Activated T-cell treated with anti-CD3 and anti-CD28 coated beads, Interleukin-2, amount 50 U/mL, for 4 hours (primary cell): ENCODE measurements at places on chromosomes 12 and 14.

DNA sequence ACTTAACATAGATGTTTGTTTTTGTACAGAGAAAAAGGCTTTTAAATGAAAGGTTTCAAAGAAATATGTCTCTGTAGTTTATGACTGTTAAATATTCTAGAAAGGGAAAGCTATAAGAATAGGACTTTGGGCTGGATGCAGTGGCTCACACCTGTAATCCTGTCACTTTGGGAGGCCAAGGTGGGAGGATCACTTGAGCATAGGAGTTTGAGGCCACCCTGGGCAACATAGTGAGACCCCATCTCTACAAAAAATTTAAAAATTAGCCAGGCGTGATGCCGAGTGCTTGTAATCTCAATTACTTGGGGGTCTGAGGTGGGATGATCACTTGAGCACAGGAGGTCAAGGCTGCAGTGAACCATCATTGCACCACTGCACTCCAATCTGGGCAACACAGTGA lies 11.4 kb downstream of the GPX2 start:
- no peak for DNase-seq

GRCh38 chr14:55577229-55577628 lies 2.8 kb upstream of the KTN1 start:
- DNase-seq = no peak

GRCh38 chr12:124921200-124922031 lies 7.0 kb upstream of the UBC start:
- peak; percentile 57 for DNase-seq

DNA sequence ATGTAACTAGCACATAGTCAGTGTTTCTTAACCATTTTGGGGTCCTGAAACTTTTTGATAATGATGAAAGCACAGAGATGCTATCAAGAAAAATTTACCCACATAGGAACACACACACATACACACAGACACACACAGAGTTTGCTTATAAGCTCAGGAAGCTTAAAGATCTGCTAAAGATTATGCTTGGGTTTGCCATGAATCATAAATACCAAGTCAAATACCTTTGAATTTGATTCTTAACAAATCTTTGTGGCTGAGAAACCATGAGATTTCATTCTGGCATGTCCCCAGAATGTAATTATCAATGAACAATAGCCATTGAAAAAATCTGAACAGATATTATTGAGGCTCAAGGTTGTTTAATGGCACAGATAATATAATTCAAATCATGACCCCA lies 89.2 kb downstream of the NTS start:
- DNase-seq = no peak

DNA sequence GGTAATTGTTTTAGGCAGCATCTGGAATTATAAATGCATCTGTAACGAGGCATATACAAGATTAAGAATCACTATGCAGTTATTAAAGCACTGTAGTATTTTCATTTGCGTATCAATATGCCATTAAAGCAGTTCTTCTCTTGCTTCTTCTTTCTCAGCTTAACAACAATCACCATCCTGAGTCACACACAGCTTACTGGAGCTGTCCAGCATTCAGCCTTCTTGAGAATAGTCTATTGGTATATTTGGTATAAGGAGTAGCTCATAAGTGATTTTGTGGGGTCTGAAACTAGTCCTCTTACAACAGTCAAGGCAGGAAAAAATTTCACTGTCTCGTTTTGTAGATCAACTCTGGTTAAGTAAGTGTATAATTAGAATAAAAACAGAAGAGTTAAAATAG lies 523.0 kb upstream of the FOXG1 start:
- no peak for DNase-seq

- DNase-seq = no peak
Observed at GRCh38 chr14:61602003-61602732, 93.1 kb upstream of the HIF1A start.
